ENCODE measurements at places on chromosomes 2 and 18. TPM values are rescaled to one million over a fixed set of nuclear protein-coding genes. Genes with fewer than 3 reads are reported as not detected.

DNA sequence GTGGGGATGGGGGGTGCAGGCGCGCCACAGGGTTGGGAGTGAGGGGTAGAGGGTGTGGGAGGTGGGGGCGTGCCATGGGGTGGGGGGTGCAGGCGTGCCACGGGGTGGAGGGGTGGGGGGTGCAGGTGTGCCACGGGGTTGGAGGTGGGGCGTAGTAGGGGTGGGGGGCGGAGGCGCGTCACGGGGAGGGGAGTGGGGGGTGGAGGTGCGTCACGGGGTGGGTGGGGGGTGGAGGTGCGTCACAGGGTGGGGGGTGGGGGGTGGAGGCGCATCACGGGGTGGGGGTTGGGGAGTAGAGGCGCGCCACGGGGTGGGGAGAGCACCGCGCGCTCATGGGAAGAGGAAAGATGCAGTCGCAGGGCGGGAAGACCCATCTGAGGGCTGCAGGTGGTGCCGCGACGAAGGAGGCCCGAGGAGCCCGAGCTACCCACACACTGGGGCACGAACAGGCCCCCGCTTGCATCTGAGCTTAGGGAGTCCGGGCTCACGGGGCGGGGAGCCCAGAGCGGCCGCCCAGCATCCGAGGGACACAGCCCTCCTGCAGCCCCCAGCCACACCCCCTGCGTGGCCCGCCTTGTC lies 37.5 kb downstream of the SNED1 start:
- no peak for DNase-seq

- DNase-seq = no peak
Observed at GRCh38 chr2:12110074-12110473, 363.6 kb downstream of the LPIN1 start.

DNA sequence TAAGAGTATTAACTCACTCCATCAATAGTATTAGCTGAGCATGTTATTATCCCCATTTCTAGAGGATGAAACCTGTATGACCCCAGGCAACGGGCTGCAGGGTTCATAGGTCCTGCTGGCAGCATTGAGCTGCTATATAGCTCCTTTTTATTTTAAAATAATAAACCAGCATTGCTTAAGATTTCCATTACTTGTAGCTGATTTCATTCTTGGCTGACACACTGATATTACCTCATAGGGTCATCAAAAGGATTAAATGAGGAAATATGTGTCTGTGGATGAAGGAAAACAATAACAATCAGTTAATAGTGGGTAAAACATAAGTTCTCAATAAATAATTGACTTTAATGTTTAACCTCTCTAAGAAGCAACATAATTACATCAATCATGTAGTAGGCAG lies 48.3 kb upstream of the NRP2 start:
- DNase-seq = no peak

GRCh38 chr2:149861034-149861433 lies 273.5 kb upstream of the MMADHC start:
- DNase-seq = no peak

DNA sequence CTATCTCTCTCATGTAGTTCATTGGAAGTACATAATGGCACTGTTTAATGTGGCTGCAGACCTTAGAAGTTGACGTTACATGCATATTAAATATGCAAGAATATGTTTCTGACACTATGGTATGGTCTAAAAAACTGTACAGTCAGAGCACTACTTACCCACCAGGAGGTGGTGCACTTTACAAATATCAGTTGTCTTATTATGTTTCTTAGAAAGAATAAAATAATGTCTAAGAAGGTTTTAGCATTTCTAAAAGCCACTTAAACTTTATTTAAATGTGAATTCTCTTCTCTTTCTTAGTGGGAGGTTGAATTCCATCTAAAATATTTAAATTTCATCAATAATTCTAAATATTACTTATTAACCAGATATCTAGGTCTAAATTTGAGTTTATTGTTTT lies 4.3 kb downstream of the TMEFF2 start:
- DNase-seq = no peak

DNA sequence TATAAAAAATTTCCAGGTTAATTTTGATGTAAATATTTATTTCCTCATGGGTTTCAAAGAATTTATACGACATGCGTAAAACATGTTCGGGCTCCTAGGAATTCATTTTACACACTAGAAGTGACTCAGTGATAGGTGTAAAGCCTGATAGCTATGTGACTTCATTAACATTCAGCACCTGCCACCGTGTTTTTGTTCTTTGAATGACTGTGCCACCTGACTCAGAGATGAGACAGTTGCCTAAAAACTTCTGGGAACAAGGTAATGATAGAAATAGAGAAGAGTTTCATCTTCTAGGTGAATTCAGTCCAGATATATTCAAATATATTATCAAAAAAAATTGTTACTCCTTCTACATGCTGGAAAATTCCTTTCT lies 10.0 kb downstream of the IL1R2 start:
- no peak for DNase-seq

GRCh38 chr2:108630567-108631405 lies 88.5 kb upstream of the RANBP2 start:
- DNase-seq = no peak

DNA sequence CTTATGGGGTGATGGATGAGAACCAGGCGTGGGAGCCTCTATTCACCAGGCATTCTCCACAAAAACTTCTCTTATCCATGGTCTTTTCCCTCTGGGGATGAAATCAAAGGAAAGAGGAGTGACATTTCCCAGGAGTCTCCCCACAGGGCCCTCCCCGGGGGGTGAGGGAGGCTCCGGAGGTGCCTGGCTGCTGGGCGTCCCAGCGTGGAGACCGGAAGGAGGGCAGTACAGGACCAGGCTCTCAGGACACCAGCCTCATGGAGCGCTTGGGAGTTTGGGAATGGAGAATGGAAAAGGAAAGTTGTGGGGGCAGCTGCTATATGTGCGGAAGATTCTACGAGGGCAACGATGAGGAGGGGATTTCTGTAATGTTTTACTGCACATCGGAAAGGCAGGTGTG lies 22.1 kb downstream of the CIB4 start:
- no peak for DNase-seq

- no peak for DNase-seq
Observed at GRCh38 chr2:84276590-84277255, 182.4 kb downstream of the SUCLG1 start.

DNA sequence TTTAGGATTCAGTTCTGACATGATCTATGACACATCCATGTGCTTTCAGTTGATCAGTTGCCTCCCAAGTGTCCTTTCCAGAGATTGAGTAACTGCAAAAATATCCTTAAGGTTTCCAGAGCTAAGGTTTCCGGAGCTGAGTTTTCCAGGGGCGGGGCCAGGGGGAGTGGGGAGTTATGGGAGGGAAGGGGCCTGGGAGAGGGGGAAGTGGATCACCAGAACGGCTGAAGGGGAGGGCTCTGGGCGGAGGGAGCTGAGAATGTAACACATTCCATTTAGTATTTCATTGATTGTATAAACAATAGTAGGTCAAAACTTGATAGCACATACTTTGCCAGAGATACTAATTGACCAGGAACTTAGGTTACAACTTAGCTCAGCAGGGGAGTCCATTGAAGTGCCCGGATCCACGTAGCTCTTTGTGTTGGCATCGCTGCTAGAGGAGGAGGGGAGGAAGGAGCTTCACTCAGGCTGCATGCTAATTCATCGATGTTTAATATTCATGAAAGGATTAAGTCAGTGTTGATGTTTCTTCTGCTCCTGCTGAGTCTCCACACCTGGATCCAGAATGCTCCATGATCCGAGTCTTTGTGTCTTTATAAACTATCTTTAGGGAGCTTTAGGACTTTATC lies 289.8 kb downstream of the ALPK2 start:
- no peak for DNase-seq

DNA sequence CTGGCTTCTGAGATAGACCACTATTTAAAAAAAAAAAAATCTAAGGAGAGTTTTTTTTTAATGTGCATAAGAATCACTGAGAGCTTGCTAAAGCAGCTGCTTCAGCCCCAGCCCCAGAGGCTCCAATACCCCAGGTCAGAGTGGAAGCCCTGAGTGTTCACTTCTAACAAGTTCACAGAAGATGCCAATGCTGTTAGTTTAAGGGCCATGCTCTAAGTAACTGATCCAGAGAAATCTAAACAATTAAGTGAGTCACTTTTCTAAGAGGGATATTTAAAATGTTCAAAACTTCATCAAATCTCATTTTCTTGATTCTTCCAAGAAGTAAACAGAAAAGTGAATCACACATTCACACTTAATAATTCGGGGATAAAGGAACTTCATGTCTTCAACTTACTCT lies 126.4 kb upstream of the CD226 start:
- DNase-seq = no peak

- no peak for DNase-seq
Observed at GRCh38 chr2:83068714-83069113, 1390.4 kb downstream of the SUCLG1 start.

LOXL3 gene
- total RNA-seq = 4.9 TPM

CENPO gene
- 6.8 TPM for total RNA-seq

UGT1A1 gene
- not detected for total RNA-seq

ACKR3 gene
- total RNA-seq = 18.2 TPM

INHBB gene
- 4.6 TPM for total RNA-seq

Measured in dorsolateral prefrontal cortex (tissue), 122 donors.